ENCODE measurements at places on chromosomes 11 and 22.

DNA sequence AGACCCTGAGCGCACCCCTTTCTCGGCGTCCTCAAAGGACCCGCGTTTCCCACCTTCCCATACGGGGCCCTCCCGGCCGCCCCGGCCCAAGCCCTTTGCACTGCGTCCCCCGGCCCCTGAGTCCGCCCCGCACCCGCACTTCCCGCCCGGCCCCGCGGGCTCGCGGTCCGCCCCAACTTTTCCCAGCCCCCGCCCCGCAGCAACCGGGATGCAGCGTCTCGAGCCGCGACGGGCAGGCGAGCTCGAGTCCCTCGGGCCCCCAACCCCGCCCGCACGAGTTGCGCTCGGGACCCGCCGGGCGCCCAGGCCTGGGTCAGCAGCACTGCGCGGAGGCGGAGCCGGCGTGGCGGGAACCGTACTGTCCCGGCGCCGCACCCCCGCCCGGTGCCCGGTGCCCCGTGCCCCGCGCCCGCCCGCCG is 371 bp downstream of the SMCO4 start:
- DNase-seq = peak; percentile 70

GRCh38 chr22:36797374-36797773 is 19.5 kb downstream of the PVALB start:
- no peak for DNase-seq

DNA sequence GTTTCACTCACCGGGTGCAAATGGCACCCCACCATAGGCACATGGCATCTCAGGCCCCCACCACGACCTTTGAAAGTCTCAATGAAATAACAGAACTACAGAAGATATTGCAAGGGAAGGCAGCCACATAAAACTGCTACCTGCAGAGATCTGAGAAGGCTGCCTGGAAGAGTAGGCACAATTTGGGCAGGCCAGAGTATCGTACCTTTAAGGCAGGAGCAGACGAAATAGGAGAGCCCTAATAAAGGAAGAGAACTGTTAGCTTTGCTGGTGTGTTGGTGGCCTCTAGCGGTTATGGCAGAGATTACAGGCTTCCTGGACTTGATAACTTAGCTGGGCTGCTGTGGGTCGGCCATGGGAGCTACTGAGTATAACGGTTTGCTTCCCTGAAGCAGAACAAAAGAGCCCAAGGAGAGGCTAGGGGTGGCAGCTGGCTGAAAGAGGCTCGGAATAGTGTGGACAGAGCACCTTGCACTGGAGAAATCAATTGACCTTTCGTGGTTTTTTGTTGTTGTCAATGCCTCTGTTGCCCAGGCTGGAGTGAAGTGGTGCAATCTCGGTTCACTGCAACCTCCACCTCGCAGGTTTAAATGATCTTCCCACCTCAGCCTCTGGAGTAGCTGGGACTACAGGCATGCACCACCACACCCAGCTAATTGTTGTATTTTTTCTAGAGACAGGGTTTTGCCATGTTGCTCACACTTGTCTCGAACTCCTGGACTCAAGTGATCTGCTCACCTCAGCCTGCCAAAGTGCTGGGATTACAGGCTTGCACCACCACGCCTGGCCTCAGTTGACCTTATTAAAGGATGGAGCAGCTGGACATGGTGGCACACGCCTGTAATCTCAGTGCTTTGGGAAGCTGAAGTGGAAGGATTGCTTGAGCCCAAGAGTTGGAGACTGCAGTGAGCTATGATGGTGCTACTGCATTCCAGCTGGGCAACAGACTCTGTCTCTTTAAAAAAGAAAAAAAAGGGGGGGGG is 4.8 kb downstream of the SDF2L1 start:
- peak; percentile 83 for DNase-seq

DNA sequence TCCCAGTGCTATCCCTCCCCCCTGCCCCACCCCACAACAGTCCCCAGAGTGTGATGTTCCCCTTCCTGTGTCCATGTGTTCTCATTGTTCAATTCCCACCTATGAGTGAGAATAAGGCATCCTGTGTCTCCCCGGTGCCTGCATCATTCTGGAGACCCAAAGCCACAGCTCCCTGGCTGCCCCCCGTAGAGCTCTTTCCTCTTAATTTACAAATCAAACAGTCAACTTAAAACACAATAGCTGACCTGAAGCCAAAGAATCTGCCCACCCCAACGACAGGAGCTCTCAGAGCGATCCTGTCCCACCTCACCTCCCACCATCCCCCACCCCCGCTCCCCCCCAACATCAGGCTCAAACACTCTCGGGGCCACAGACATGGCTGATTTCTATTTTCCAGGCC is 558.3 kb downstream of the BRD1 start:
- DNase-seq = no peak

- DNase-seq = no peak
Observed at GRCh38 chr22:20264614-20265452, 3.3 kb downstream of the RTN4R start.

DNA sequence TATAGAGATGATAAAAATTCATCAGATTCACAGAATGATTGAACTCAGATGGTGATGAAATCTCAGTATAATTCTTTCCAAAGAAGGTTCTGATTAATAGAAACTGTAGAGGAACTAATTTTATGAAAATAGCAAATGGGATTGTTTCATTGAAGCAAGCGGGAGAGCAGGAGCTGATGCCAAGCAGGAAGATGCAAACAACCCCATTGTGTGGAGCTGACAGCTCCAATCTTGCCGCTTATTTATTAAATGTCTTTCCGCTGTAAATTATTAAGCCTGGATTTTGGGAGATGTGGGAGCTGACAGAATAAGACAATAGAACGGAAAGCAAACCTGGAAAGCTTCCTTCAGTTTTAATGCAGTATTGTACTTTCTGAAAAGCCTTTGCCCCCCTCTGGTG is 6.0 kb upstream of the TMEM218 start:
- DNase-seq = no peak

DNA sequence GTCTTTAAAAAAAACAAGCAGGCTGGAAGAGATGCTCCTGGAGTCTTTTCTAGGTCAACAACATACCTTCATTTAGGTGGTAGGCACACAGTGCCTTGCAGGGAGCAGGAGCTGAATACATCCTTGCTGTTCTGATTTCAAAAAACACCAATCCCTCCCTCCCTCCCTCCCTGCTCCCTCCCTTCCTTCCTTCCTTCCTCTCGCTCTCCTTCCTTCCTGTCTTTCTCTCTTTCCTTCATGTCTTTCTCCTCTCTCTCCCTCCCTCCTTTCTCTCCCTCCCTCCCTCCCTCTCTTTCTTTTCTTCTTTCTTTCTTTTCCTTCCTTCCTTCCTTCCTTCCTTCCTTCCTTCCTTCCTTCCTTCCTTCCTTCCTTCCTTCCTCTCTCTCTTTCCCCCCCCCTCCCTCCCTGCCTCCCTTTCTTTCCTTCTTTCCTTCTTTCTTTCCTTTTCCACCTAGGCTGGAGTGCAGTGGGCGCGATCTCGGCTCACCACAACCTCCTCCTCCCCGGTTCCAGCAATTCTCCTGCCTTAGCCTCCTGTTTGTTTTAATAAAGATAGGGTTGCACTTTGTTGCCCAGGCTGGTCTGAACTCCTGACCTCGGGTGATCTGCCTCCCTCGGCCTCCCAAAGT is 245.1 kb downstream of the MIAT start:
- no peak for DNase-seq

DNA sequence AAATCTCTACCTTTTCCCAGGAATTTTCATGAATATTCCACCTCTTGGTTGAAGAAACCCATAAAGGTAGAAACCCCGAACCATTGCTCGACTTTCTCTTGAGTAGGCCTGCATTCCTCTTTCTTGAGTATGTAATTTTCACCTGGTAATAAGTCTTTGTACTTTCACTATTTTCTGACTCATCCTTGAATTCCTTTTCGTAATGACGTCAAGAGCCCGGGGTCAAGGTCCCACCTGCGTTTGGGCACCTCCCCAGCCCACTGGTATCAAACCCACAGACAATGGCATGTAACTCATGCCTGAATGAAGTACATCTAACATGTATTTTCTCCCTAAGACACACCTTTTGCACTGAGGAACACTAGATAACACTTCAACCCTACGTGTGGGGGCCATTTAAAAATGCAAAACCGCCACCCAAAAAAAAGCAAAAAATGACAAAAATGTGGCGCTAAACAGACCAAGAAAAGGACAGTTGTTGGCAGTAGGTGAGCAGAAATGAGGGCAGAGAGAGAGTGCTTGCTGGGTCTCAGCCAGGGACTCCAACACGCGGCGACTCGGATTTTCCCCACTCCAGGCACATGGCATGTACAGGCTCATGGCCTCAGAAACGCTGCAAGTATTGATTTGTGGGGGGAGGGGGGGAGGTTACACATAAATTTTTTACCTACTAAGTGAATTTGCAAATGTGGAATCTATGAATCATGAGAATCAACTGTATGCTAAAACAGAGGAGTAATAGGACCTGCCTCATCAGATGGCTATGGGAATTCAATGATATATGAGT is 4.1 kb upstream of the C11orf24 start:
- DNase-seq = no peak

DNA sequence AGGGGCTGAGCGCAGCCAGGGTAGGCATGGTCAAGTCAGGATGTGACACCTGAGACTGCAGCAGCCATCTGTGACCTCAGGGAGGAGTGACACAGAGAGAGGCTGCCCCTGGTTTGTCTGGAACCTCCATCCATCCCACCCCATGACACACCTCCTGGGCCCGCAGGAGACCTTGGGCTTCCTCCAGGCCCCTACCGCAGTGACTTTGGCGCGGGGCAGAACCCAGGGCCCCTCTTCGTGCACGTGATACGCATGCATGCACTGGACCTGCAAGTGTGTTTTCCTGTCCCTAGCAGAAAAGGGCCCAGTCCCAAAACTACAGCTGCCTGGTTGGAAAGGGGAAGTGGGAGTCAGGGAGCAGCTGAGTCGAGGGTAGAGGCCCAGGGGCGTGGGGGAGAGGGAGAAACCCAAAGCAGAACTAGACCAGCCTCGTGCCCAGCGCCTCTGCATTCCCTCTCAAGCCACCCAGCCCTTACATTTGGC is 7.9 kb upstream of the CYTH4 start:
- no peak for DNase-seq

- DNase-seq = no peak
Observed at GRCh38 chr11:34335331-34335730, 22.5 kb downstream of the ABTB2 start.

- DNase-seq = no peak
Observed at GRCh38 chr22:20964799-20965103, 2.3 kb upstream of the AIFM3 start.

DNA sequence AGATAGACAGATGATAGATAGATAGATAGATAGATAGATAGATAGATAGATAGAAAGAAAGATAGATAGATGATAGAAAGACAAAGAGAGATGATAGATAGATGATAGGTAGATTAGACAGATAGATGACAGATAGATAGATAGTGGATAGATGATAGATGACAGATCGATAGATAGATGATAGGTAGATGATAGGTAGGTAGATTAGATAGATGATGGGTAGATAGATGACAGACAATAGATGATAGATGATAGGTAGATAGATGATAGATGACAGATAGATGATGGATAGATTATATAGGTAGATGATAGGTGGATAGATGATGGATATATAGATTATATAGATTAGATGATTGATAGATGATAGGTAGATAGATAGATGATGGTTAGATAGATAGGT is 4.3 kb downstream of the LZTR1 start:
- no peak for DNase-seq

GRCh38 chr11:116136987-116137674 is 632.9 kb upstream of the CADM1 start:
- DNase-seq = no peak

DNA sequence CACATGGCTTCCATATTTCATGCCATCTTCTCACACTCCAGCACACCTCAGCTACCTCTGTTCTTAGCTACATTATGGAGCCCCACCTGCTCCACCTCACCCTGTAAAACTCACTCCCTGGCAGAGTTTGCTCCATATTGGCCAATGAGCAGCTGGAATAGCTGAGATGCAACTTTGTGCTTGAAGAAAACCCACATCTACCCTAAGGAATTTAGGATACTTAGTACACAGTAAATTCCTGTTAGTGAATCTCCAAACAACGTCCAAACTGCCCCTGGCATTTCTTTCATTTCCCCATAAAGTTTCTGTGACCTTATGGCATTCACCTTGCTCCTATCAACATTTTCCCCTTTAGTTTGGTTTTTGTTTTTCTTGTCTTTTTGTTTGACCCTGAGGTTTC is 2.2 kb upstream of the VWCE start:
- no peak for DNase-seq

DNA sequence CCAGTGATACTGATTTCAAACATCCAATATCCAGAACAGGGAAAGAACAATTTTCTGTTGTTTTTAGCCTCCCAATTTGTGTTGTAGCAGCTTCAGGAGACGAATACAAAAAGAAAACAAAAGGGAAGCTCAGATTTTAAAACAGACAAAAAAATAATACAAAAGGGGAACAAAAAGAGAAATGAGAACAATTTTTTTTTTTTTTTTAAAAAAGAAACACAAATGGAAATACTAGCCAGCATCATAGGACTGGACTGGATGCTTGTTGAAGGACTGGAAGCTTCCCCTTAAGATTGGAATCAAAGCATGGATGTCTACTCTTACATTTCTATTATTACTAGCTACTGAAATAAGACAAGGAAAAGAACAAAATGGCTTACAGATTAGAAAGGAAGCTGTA is 46.5 kb upstream of the SORL1 start:
- no peak for DNase-seq

DNA sequence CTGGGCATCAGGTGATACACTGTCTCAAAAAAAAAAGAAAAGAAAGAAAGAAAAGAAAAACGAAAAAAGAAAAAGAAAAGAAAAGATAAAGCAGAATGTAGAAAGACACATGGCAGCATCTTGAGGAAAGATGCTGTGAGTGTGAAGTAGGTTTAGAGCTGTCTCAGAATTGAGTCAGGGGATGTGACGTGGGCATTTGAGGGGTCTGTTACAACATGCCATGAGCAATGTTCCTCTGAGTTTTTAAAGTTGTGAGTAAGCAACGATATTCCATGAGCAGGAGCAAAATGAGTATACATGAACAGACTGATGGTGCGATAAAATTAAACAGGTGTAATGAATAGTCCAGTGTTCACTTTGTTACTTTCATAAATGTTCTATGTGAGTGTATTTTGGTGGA is 11.3 kb upstream of the QSER1 start:
- no peak for DNase-seq

DNA sequence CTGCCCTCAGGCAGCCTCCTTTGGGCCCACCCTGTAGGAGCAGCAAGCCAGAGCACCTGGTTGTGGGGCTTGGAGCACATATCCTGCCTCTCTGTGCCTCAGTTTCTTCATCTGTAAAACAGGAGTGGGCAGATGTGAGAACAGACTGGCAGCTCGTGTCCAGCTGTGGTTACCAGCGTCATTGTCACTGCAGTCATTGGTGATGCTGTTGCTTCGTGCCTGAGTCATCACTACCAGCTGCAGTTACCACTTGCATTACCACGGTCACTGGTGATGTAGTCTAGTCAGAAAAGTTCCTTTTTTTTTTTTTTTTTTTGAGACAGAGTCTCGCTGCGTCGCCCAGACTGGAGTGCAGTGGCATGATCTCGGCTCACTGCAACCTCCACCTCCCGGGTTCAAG is 20.4 kb downstream of the RSPH14 start:
- DNase-seq = no peak

- DNase-seq = no peak
Observed at GRCh38 chr11:102538932-102539331, 8.4 kb upstream of the MMP7 start.

Measured in right forelimb (tissue), 1 donor.